ENCODE measurements at places on chromosomes 12 and 14.

- no peak for DNase-seq
Observed at GRCh38 chr12:92237762-92238523, 92.3 kb upstream of the BTG1 start.

DNA sequence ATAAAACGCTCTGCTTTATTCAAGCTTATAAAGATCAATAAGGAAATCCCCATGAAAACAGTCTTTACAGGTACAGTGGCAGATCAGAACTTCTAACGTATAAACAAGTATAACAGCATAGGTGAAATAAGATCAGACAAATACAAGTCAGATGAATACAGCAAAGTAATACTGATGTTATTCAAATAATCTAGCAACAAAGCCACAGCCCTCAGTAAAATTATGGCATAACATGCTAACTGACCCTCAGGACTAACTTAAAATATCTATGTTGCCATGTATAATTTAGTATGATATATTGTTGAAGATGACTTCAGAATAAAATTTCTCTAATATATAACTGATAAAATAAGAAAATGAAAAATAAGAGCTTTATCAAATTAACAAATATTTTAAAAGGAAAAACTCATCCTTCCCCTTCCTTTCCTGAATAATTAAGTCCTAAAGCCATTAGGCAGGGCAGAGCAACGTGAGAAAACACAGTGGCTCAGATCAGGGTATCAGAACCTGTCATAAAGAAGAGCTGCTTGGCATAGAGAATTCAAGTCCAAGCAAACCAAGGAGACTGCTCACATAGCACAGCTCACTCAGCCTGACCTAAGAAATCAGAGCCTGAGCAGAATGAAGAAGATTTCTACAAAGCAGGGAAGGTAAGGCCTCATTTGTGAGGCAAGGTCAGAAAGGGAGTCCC lies 70.7 kb downstream of the PAWR start:
- DNase-seq, result no peak

- no peak for DNase-seq
Observed at GRCh38 chr14:53325176-53325806, 172.2 kb upstream of the DDHD1 start.

- DNase-seq, result no peak
Observed at GRCh38 chr12:82176026-82176425, 182.2 kb downstream of the CCDC59 start.

DNA sequence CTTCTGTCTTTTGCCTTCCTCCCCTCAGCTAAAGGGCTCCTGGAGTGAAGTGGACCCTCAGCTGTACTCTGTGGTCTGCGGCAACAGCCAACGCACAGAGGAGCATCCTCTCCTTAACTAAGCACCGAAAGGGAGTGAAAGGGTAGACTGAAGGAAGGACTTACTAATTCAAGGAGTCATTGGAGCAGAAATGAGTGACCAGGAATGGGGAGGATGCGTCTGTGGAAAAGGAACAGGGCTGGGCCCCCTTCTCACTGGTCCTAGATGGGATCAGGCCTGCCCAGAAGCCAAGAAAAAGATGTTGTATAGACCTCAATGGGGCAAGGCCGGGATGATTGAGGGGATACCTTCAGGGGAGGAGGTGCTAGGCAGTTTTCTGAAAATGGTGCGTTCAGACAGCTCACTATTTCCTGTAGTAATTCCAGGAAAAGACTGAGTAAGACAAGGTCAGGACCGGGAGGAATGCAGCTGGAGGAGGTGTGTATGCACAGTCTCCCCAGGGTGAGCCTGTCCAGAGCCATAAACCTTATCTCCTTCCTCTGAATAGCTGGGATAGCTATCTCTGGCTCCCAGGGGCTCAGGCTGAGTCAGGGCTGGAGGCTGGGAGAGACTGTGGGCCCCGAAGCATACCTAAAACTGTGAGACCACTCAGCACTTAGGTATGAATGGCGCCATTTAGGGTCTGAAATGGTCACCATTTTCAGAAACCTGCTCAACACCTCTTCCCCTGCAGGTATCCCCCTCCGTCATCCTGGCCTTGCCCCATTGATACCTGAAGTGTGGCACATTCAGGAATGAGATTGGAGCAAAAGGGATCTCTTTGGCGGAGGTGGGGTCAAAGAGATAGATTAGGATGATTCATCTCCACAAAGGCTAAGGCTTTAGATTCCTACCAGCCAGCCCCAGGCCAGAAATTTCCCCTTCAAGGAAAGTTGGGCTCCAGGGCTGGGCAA lies 20.2 kb upstream of the KRT8 start:
- no peak for DNase-seq

DNA sequence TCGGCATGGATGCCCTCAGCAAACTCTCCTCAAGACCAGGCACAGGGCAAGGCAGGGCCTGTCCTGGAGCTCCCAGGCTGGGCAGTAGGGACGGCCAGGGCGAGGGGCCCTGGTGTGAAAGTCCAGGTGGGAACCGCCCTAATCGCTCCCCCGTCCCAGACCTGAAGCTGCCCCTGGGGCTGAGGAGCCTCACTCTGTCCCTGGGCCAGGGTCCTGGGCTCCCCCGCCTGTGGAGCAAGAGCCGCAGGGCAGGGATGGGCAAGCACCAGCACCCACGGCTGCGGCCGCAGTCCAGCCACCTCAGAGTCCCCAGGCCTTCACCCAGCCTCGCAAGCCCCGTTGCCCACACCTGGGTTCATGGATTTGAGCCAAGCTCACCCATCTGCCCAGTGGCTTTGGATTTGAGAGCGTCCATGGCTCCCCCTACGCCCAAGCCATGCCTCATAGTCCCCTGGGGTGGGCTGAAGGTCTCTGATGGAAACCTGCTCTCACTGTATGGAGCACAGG lies 102.4 kb upstream of the C14orf180 start:
- DNase-seq, result no peak
